ENCODE measurements at places on chromosomes 3 and 15.

- DNase-seq: no peak
Measured at GRCh38 chr3:2247831-2248230, 149.2 kb downstream of the CNTN4 start.

DNA sequence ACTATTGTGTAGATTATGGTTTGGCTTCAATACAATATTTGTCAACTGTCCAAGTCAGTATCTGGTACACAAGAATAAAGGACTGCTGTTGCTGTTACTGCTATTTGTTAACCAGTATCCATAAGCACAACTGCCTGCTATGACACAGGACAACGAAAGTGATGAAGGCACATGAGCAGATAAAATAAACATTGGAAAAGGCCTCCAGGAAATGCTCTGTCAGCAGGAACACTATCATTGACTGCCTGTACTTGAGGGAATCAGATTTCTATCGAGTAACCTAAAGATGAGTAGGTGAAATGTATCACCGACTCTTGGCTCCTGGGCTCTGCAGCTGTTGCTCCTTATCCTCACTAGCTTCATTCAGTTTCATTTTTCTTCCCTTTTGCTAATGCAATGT lies 56.5 kb downstream of the FMN1 start:
- no peak for DNase-seq

GRCh38 chr3:63921741-63922482 lies 9.7 kb upstream of the SCAANT1 start:
- no peak for DNase-seq

DNA sequence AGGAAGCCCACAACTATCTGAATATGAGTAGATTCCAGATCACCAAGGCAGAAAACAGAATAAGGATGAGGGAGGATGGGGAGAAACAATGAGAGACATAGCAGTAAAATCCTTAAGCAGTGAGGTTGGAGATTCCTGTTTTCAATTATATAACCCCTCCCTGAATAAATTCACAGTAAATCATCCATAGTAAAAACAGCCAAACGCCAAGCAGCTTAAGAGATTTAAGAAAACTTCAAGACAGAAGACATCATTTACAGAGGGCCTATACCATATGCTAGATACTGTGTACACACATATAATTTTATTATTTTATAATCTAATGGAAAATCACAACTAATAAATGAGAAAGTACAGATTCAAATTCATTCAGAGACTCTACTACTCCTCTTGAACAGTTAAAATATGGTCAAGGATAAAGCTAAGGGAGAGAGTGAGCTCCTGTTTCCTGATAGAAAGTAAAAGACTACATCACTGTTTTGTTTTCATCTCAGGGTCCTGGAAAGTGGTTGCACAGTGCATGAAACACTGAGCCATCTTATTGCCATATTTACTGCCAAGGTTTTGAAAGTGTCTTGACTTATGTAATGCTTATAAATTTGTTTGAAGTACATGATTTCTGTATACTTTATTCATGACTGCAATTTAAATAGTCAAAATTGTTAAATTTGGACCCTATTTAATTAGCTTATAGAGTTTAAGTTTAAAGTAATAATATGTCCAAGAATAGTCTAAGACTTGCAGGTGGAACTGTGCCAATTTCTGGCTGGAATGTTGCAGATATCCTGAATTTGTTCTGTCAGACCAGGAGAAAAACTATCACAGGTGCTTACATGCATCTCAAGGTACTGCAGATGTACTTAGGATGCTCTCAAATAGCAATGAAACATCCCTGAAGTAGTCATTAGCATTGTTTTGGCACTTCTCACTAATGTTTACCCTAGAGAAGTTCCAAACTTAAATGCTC lies 141.4 kb downstream of the TBL1XR1 start:
- no peak for DNase-seq

DNA sequence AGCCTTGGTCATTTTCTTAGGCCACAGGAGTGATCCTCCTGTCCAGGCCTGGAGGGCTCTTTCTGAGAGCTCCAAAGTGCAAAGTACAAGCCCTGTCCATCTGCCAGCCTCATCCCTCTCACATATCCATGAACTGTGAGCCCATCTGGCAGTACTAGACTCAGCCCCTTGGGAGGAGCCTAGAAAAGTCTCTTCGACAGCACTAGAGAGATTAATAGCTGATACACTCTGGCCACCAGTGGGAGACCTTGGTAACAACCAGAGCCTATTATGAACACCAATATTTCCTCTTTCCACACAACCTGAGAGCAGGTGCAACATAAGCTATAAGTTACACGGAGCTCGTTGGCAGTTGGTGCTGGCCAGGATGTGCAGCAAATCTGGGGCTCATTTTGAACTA lies 59.5 kb upstream of the DCLK3 start:
- DNase-seq: no peak

- no peak for DNase-seq
Measured at GRCh38 chr15:27527490-27528067, 556.6 kb downstream of the GABRG3 start.

- DNase-seq: no peak
Measured at GRCh38 chr3:61200270-61200669, 51.0 kb downstream of the FHIT start.

- DNase-seq: no peak
Measured at GRCh38 chr15:40271685-40272484, 11.0 kb downstream of the ANKRD63 start.

DNA sequence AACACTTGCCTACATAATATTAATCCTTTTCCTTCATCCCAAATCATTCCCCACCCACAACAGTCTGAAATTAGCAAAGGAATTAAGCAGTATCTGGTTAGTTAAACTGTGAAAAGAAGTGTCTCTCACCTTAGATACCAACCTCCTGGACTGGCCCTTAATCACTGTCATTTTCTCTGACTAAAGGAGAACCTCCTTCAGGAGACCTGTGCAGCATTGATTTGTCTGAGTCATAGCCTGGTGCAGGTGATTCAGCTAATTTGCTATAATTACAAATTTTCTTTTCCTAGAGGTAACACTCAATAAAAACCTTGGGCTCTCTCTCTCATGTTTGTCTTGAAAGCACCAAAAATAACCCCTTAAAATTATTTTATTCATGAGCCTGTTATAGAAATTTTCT lies 279.8 kb upstream of the SEMA6D start:
- no peak for DNase-seq

DNA sequence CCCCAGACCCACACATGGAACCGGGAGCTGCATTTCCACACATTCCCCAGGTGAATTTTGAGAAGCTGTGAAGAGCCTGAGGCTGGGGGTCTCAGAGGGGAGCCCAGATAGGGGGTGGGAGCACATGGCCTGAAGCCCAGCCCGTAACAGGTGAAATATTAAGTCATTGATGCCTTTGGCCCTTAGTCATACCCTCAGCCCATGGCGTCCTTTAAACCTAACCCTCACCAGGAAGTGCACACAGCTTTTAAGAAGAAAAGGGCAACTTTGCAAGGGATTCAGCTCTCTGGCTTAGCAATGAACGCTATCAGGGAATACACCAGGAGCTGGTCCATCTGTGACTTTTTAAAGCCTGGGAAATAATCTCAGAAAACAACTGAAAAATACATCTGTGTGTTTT lies 40.6 kb downstream of the WNT7A start:
- DNase-seq: no peak

- DNase-seq: no peak
Measured at GRCh38 chr3:44020143-44020542, 221.5 kb upstream of the TOPAZ1 start.

GRCh38 chr15:92430069-92430440 lies 36.4 kb downstream of the ST8SIA2 start:
- no peak for DNase-seq

GRCh38 chr3:197331131-197331530 lies 32.7 kb upstream of the DLG1 start:
- no peak for DNase-seq

GRCh38 chr3:197017003-197017402 lies 12.6 kb downstream of the MELTF start:
- no peak for DNase-seq

DNA sequence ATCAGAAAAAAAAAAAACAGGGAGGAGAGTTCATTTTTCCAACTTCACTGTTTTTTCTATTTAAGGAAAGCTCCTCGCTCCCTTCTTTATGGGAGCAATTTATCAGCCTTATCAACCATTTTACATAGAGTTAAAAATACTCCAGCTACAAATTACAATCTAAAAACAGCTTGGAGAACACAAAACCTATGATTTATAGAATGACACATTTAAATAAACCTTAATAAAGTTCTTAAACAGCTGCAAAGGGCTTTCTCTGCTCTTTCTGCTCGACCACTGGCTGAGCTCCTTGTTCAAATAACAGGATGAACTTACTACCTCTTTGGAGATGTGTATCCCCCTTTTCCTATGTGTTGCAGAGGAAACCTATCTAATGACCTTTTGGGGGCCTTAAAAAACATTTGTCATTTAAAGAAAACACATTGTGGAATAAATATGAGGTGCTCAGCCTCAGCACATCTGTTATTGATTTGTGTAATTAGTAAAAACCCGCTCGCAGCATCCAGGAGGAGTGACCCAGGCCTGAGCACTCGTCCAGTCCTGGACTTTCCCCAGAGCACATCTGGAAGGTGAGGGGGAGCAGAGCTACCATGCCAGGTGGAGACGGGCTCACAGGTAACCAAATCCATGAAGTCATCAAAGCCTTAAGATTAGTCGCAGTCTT lies 231.2 kb downstream of the ATP8B4 start:
- DNase-seq: no peak

GRCh38 chr3:37761586-37761985 lies 100.1 kb upstream of the CTDSPL start:
- DNase-seq: no peak

- DNase-seq: no peak
Measured at GRCh38 chr3:141346839-141347238, 21.5 kb upstream of the ZBTB38 start.

DNA sequence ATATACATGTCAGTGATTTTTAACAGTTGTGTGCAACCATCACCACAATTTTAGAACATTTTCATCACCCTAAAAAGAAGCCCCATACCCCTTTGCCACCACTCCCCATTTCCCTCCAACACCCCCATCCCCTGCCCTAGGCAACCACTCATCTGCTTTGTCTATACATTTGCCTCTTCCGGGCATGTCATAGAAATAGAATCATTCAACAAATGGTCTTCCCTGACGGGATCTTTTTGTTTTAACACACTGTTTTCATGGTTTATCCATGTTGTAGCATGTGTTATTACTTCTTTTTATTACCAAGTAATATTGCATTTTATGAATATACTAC lies 4.0 kb downstream of the VILL start:
- no peak for DNase-seq

GRCh38 chr15:78791357-78791756 lies 19.9 kb downstream of the ADAMTS7 start:
- DNase-seq: no peak

DNA sequence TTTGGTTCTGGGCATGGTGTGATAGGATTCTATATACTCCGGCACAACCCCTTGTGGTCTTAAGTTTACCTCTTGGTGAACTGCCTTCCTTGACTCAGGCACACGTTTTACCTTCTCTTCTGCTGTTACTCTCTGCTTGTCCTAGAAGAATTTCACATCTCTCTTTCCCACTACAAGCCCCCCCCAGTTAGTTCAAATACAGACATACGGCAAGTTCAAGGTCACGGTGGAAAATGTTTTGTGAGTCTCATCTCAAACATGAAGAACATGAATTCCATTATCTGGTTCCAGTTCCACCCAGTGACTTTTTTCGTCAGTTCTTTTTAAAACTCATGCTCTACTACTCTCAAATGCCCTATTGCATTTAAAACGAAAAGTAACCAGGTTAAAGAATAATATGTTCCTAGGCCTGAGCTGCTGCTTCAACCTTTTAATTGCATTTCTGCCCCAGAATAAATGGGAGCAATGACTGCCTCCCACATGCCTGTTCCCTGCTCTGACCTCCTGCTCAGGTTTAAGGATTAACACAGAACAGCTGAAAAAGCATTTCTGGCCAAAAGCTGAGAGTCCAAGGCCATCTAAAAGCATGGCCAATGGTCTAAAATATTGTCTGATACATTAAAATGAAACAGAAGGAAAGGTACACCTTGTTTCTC lies 132.8 kb downstream of the OSBPL10 start:
- no peak for DNase-seq

- DNase-seq: no peak
Measured at GRCh38 chr15:47582233-47582632, 135.1 kb upstream of the SEMA6D start.

DNA sequence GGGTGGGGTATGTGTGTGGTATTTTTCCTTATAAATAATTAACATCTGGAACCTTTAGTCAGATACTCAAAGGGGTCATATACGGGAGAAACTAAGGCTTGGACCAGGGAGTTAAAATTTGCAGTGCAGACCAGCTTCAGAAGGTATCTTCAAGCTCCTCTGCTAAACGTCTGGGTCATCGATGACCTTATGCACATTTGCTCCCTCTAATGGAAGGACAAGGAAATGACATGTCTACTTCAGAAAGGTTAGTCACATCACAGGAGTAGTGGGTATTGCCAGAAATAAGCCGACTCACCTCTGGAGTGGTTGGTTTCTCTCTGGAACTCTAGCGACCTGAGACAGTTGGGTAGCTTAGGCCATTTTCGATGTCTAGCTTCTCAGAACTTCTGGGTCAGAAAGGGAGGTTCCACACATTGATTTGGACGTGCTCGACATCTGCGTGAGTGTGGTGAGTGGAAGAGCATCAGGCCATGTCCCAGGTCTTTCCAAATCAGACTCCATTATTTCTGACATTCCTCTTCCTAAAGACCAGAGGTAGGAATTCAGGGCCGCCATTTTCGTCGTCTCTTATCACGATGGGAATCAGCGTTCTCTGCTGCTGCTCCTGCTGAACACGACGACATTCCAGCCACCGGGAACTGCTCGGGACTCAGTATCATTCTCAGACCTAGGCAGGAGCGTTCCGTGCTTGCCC lies 31.8 kb upstream of the RASA2 start:
- no peak for DNase-seq

GRCh38 chr3:180290300-180290699 lies 253.6 kb upstream of the PEX5L start:
- DNase-seq: no peak

DNA sequence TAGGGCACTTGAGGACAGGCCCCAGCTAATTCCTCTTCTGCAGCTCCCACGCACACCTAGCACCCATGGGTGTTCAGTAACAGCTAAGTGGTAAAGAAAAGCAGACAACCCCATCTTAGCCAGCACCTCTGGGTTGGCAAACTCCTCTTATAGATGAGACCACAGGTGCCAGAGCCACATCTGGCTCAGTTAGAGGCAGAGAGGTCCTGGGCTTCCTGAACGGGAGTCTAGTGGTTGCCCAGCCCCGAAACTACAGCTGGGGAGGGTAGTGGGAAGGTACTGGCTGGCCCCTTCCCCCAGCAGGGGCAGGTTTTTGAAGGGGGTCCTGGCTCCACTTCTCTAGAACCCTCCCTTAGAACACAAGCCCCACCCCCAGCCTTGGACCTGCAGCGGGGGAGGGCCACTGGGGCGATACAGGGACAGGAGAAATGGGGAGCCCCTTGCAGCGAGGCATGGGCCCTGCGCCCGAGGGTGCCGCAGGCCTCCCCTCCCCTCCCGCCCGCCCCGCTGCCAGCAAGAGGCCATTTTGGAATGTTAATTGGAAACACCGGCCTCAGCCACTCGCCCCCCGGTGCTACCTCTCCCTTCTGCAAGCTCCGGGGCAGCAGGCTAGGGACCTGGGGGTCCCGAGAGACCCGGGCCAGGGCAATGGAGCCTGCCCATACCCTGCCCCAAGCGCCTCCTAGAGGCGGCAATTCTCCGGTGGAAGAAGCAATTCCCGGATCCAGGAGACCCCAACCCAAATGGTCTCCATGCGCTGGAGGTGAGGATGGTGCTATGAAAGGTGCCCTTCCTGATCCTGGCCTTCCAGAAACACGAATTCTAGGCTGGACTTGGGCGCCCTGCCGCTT lies 1.5 kb downstream of the DUSP7 start:
- DNase-seq: no peak
